Stimulated activated naive B cell treated with anti-CD40 and anti-IgM and Interleukin-4, amounts not matched to agents 10 μg/mL and 1 μg/mL and 100 μg/mL, for 72 hours (primary cell): ENCODE measurements at places on chromosomes 2 and 18.

- H3K27ac ChIP-seq = no peak overlapping the region
- no peaks in the 10 kb centered on the region for H3K36me3 ChIP-seq
- no peak overlapping the region for H3K4me3 ChIP-seq
- H3K4me1 ChIP-seq = peaks cover 21% of the 10 kb centered on the region
- H3K27me3 ChIP-seq = no peaks in the 10 kb centered on the region
These were observed 212.6 kb upstream of the ACVR2A start for GRCh38 chr2:147632198-147632597.

GRCh38 chr2:144630459-144631215, 110.7 kb upstream of the ZEB2 start:
- H3K27me3 ChIP-seq = peaks cover 8% of the 10 kb centered on the region
- H3K4me3 ChIP-seq = no peak overlapping the region
- peaks cover 9% of the 10 kb centered on the region for H3K4me1 ChIP-seq
- peaks cover 4% of the 10 kb centered on the region for H3K36me3 ChIP-seq
- DNase-seq = peak; percentile 2
- H3K27ac ChIP-seq = peak overlapping the region; percentile 74

- DNase-seq = no peak
- H3K36me3 ChIP-seq = peaks cover 4% of the 10 kb centered on the region
- no peaks in the 10 kb centered on the region for H3K27me3 ChIP-seq
- H3K4me3 ChIP-seq = no peak overlapping the region
These were observed 185.9 kb downstream of the SLC39A10 start for GRCh38 chr2:195842932-195843331.

- peaks cover 15% of the 10 kb centered on the region for H3K4me1 ChIP-seq
- peak overlapping the region; percentile 29 for H3K4me3 ChIP-seq
- peaks cover 18% of the 10 kb centered on the region for H3K36me3 ChIP-seq
- DNase-seq = no peak
- H3K27me3 ChIP-seq = no peaks in the 10 kb centered on the region
These were observed 66.2 kb upstream of the FOSL2 start for GRCh38 chr2:28326469-28326805.

- H3K27me3 ChIP-seq = no peaks in the 10 kb centered on the region
- peaks cover 9% of the 10 kb centered on the region for H3K4me1 ChIP-seq
- no peaks in the 10 kb centered on the region for H3K36me3 ChIP-seq
- no peak overlapping the region for H3K4me3 ChIP-seq
These were observed 55.3 kb downstream of the VWA3B start for GRCh38 chr2:98142106-98142791.

DNA sequence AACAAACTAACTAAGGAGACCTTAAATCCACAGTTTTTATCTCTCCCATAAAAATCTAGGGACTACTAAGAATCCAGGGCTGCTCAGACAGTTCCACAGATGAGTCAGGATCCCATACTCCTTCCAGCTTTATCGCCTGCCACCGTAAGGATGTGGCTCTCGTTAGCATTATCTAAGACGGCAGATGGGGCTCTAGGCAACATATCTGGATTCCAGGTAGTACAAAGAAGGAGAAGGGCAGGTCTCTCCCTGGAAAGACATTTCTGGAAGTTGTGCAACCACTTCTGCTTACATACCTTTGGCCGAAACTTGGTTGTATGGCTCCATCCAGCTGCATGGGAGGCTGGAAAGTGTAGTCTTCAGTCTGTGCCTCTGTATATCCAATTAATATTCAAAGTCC, 149.4 kb downstream of the SP3 start:
- no peak for DNase-seq
- no peak overlapping the region for H3K4me3 ChIP-seq
- no peak overlapping the region for H3K27ac ChIP-seq
- no peaks in the 10 kb centered on the region for H3K4me1 ChIP-seq
- no peaks in the 10 kb centered on the region for H3K36me3 ChIP-seq
- H3K27me3 ChIP-seq = peaks cover 6% of the 10 kb centered on the region
